Skeletal muscle cell (primary cell): ENCODE measurements at places on chromosomes 3 and 15.

- DNase-seq: no peak
Observed at GRCh38 chr3:171741377-171741776, 68.9 kb downstream of the PLD1 start.

- no peak for DNase-seq
Observed at GRCh38 chr3:48996640-48997039, 6.6 kb downstream of the P4HTM start.

GRCh38 chr3:170440344-170440743 lies 21.7 kb downstream of the CLDN11 start:
- DNase-seq: no peak

- DNase-seq: no peak
Observed at GRCh38 chr15:90558171-90558573, 28.4 kb downstream of the CRTC3 start.

- DNase-seq: no peak
Observed at GRCh38 chr3:151425627-151426340, 35.1 kb downstream of the IGSF10 start.

DNA sequence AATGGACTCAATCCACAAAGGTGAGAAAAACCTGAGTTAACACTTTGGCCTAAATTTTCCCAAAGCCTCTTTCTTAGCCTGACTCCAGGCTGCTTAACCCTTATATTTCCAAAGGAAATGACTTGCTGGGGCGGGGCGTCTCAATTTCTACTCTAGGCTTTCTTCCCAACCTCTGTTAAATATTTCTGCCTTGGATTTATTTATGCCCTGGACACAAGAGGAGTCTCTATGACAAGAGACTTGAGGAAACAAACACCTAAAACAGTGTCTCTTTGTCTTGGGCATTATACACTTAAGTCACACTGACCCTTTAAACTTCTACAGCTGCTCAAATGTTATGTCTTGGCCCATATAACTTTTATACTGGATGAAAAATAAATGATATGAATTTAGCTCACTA lies 28.3 kb upstream of the AP4E1 start:
- DNase-seq: no peak

DNA sequence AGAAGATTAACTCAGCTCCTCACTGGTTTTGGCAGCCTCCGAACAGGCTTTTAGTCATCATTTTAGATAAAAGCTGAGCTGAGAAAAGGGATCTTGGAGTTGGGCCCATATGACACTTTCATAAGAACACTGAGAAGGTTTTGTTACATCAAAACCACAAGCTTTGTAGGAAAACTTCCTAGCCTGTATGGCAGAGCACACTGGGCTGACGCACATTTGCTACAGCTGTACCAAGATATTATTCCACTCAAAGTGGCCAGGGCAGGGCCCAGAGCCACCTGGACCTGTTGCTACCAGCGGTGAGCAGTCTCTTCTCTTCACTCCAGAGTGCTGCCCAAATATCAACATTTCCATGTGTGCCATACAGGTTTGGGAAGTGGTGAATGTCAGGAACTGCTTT lies 160.5 kb upstream of the CCDC54 start:
- peak; percentile 94 for DNase-seq
